Bone marrow (tissue), 2 donors: ENCODE measurements at places on chromosomes 3 and 15.

DNA sequence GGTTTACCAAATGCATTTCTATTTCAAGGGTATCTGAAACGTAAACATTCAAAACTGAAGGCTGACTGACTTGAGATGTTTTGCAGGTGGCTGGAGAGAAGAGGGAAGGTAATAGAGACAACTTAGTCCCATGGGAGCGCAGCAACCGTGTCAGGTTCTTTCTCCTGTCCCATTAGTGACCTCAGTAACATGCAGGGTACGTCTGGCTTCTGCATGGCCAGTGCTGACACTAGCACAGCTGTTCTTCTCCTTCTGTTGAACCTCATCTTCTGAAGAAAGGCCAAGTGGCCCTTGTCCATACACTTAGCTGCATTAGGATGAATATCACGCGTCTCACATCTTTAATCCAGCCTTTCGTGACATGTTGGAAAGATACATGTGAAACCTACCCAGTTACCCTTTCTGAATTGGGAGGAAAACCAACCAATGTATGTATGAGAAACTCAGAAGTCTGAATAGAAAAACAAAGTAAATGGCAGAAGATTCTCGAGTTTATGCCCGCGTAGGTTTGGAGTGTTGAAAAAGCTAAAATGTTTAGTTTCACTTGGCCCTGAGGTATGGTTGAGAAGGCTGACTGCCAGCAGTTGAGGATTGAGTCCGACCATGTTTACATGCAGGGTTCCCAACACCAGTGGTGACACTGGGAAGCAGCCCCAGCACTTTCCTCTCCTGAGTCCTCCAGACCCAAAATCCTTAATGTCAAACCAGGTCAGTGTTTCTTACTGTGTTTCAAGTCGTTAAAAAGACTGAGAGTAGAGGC is 10.3 kb downstream of the NCBP2 start:
- no peak for DNase-seq

DNA sequence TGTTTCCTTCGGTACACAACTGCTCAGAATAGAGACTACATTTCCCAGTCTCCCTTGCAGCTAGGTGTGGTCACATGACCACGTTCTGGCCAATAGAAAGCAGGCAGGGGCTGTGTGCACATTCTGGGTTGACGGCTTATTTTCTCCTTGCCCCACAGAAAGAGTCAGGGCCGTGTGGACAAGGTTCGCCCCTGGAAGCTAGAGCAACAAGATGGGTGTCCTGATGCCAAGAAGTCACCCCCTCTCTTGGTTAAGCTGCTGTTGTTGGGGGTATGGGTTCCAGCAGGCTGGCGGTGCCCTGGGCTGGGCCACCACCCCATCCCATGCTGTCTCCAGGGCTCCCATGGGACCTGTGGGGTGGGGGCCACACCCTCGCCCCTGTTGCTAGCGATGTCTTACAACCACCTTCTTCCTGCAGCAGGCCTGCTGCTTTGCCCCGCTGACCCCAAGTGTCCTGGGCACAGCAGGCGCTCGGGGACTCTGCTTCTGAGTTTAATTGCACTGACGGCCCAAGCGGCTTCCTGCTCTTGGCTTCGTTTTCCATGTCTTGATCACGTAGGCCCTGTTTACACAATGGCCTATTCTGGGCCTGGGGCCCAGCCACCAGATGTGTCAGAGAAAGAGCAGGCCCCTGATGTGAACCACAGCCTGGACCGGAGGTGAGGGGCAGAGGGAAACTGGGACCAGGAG is 24.9 kb downstream of the ABTB1 start:
- no peak for DNase-seq

DNA sequence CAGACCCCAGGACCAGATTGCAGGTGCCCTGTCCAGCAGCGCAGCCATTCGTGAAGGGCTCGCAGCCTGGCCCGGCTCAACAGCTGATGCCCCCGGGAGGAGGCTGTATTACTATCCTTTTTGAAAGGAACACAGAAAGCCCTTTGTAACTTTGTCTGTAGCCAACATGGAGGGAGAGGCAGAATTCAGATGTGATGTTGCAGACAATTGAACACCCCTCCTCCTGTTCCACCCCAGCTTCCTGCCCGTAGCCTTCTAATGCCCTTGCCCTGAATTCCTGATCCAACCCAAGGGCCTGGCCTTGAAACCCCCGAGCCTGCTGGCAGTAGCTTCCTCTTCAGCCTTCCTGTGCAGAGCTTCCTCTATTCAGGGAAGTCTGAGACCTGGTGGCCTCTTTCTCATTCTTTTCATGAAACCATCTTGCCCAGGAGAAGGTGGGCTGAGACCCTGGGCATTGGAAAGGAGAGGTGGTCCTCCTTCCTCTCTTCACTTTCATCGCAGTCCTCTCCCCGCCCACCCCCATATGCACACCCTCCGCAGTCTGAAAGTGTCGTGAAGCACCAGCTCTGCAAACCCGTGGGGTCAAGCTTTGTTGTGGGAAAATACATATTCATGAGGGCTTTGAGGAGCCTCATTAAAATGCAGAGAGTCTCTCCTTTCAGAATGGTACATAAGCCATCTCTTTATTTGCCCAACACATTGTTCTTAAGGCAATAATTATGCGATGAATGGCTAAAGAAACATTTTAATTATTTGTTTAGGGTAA is 109.2 kb downstream of the APBA2 start:
- DNase-seq, result no peak

GRCh38 chr3:14413381-14414071 is 11.1 kb downstream of the SLC6A6 start:
- DNase-seq, result no peak

DNA sequence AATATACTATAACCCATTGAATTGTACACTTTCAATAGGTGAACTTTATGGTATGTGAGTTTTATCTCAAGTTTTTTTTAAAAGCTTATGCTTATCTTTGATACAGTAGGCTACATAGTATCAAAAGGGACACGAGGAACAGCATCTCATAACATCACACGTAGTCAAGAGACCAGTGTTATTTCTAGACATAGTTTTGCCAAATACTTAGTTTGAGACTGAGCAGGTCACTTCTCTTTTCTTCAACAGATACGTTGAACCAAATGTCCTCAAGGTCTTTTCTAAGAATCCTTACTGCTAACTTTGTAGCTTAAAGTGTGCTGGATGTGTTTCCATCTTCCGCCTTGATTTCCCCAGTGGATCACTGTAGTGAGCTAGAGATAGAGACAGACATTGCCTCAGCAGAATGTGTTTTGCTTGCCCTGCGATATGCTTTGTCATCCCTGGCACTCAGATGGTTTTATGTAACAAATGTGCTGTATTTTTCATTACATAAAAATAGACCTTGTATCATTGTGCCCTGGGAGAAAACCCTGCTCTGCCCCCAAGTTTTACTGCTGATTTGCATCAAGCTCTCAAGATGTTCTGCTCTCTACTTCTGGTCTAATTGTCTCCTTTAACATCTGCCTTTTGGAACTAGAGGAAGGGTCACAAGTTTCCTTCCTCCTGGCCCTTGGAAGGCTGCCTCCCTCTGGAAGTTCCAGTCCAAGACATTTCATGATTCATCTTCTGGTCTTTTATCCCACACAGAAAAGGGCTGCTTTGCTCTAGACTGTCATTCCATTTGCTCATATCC is 426.4 kb upstream of the RGMA start:
- no peak for DNase-seq

DNA sequence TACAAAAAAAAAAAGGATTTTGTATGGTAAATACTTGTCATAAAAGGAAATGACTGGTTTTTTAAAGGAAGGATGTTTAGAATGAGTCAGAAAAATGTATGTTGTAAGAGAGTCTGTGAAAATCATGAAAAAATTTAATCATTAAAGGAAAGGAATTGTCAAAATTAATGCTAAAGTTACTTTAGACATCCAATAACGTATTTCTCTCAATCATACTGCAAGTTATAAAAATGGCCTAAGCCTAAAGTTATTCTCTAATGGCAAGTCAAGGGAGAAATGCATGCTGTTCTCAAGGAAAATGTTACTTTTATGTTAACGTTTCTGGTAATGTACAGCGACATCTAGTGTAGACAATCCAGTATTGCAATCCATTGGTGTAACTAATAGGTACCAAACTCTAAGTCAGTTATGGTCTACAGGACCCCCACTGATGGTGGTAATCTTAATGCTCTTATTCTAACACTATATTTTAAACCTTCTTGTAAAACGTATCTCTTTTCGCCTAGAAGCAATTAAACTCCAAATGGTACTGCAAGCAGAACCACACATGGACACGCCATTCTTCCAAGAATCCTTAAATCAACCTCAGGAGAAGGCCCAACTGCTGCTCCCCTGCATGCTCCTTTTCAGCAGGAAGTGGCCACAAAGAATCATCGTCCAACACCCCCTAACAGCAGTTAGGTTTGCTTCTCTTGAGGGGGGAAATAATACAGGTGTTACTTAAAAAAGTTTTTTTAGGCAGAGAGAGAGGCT is 35.2 kb downstream of the NCEH1 start:
- DNase-seq, result no peak

DNA sequence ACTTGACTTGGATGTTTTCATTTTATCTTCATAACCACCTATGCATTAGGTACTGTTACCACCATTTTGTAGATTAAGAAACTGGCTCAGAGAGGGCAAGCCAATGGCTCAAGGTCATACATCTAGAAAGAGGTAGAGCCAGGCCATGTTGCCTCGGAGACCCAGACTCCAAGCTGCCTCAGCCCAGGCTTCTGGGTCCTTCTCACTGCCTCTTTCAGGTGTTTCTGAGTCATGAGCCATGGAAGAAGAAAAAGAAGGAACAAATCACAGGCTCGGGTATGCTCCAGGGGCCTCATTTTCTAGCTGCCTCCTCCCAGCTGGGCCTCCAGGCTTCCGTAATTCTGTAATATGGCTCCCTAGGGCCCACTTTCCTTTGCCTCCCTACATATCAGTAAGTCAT is 226.5 kb upstream of the TOPAZ1 start:
- no peak for DNase-seq

DNA sequence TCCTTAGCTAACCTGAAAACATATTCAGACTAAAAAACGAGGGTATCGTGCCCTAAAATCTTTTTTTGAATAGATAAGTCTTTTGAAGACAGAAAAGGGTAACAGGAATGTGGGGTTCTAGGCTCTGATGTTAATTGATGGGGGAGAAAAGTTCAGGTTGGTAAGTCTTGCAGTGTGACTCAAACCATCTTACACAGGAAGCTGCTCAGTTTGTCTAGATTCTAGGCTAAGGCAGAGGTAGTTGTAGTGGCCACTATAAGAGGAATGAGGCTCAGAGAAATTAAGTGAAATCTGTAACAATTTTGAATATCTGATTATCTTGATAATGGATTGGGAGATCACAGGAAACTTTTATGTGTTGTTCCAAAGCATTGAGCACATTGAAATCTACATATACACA is 267.9 kb downstream of the PDCD6IP start:
- no peak for DNase-seq
